ENCODE measurements at places on chromosomes 16 and 17.
A peak's percentile ranks its signal among the peaks of the same experiment; 100 is the strongest.

DNA sequence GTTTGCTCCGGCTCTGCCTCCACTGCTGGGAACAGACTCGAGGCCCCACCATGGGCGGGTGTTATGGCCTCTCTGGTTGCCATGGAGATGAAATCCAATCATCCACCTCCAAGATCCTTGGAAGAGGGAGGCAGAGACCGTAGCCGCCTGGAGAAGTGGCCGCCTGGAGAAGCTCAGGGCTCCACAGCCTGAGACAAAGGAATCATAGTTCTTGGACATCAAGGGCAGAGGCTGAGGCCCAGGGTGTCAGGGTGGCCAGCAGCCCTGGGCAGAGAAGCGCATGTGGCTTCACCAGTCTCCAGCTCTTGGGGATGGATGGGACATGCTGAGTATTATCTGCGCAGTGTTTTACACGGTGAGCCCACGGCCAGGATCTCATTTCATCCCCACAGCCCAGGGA is 36.2 kb downstream of the ABR start:
- no peak for DNase-seq

DNA sequence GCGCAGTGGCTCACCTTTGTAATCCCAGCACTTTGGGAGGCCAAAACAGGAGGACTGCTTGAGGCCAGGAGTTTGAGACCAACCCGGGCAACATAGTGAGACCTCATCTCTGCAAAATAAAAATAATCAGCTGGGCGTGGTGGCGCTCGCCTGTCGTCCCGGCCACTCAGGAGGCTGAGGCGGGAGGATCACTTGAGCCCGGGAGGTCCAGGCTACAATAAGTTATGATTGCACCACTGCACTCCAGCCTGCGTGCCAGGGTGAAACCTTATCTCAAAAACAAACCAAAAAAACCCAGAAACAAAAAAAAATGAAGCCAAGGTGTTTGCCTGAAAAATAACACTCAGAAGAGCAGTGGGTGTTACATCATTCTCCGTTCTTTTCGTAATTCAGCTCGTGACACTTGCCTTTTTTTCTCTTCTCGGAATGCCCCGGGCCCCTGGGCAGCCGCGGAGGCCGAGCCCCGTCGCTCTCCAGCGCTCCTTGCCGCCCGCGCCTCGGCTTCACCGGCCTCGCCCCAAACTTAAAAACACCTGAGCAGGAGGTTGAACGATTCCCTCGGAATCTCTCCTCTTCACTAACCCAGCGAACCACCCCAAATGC is 17.0 kb downstream of the PRCD start:
- DNase-seq: no peak

DNA sequence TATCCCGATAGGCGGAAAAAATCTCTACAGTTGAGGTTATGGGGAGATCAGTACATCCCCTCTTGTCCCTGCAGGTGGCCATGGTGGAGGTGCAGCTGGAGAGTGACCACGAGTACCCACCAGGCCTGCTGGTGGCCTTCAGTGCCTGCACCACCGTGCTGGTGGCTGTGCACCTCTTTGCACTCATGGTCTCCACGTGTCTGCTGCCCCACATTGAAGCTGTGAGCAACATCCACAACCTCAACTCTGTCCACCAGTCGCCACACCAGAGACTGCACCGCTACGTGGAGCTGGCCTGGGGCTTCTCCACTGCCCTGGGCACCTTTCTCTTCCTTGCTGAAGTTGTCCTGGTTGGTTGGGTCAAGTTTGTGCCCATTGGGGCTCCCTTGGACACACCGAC is 4.2 kb downstream of the ORAI3 start:
- DNase-seq: no peak

- DNase-seq: no peak
Observed at GRCh38 chr16:4803898-4804762, 1.7 kb upstream of the ROGDI start.

GRCh38 chr17:81123052-81124048 is 42.0 kb upstream of the PVALEF start:
- DNase-seq: no peak

DNA sequence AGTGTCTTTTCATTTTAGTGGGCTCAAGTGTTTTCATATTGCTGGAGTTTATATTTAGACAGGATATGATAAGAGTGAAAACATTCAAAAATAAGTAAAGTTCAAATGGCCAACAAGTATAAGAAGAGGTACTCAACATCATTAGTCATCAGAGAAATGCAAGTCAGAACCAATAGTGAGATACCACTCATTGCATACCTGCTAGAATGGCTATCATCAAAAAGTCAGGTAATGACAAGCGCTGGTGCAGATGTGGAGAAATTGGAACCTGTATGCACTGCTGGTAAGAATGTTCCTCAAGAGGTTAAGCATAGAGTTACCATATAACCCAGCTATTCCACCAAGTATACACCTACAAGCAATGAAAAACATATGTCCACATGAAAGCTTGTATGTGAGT is 87.8 kb downstream of the WNT3 start:
- DNase-seq: no peak

GRCh38 chr17:18993905-18994526 is 10.5 kb downstream of the FAM83G start:
- no peak for DNase-seq

DNA sequence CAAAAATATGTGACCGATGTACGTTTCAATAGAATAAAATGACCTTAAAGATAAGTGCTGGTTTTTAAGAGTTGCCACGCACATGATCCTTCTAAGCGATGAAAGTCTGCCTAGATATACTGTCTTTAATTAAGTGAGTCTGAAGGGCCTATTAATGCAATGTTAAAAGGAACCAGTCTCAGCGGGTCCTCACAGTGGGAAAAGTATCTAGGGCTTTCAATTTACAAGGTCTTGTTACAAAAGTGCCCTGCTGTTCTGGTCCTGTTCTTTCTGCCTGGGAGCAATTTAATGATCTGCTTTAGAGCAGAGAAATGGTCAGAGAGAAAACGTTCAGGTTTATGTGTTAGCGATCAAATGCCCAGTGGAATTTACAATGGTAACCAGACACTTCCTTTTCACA is 864.0 kb downstream of the KCNJ2 start:
- no peak for DNase-seq

- peak; percentile 40 for DNase-seq
Observed at GRCh38 chr16:68233085-68233834, 2.7 kb downstream of the ESRP2 start.

Data from coronary artery (tissue), 2 donors.